Esophagus muscularis mucosa (tissue), 4 donors: ENCODE measurements at places on chromosomes 12 and 14. TPM values are rescaled to one million over a fixed set of nuclear protein-coding genes. Genes with fewer than 3 reads are reported as not detected.

Gene IQSEC3
- 0.83 TPM for total RNA-seq

Gene BCL7A
- total RNA-seq: 10.1 TPM

Gene PZP
- total RNA-seq: not detected

Gene OR6C2
- total RNA-seq: not detected

Gene FGF23
- total RNA-seq: not detected

Gene C12orf56
- total RNA-seq: not detected

- no peaks in the 10 kb centered on the region for H3K36me3 ChIP-seq
- peaks cover 10% of the 10 kb centered on the region for H3K27me3 ChIP-seq
- H3K4me3 ChIP-seq: peak overlapping the region; percentile 37
- H3K27ac ChIP-seq: no peak overlapping the region
Observed at GRCh38 chr12:48890657-48891418, 25.2 kb upstream of the RND1 start.

GRCh38 chr14:50055461-50056228, 60.7 kb downstream of the VCPKMT start:
- no peak overlapping the region for H3K27ac ChIP-seq
- H3K4me1 ChIP-seq: peaks cover 7% of the 10 kb centered on the region
- no peak overlapping the region for H3K4me3 ChIP-seq
- H3K27me3 ChIP-seq: no peaks in the 10 kb centered on the region
- no peak for DNase-seq
- H3K36me3 ChIP-seq: no peaks in the 10 kb centered on the region

DNA sequence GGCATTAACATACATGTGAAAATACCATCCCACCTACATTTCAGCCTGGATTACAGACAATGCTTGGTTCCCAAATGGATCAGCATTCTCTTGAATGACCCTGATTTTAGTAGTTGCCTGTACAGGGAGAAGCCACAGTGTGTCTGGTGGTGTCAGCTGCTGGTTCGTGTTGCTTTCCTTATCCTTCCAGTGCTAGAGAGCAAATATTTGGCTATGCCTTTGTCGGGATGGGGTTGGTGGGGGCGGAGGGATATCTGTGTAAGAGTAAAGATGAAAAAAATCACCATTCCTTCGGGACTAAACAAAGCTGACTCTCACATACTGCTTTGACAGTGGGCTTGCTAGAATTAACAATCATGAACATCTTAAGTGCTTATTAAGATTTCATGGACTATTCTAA, 96.0 kb downstream of the PTPRR start:
- H3K27ac ChIP-seq: no peak overlapping the region
- no peak for DNase-seq
- no peaks in the 10 kb centered on the region for H3K36me3 ChIP-seq
- no peaks in the 10 kb centered on the region for H3K27me3 ChIP-seq
- H3K4me3 ChIP-seq: no peak overlapping the region

GRCh38 chr12:3752096-3752709, 706 bp downstream of the CRACR2A start:
- peak; percentile 92 for DNase-seq
- peak overlapping the region; percentile 57 for H3K4me3 ChIP-seq
- H3K4me1 ChIP-seq: peaks cover 21% of the 10 kb centered on the region
- no peaks in the 10 kb centered on the region for H3K36me3 ChIP-seq
- H3K27me3 ChIP-seq: no peaks in the 10 kb centered on the region

- H3K36me3 ChIP-seq: peaks cover 40% of the 10 kb centered on the region
- peak overlapping the region; percentile 95 for H3K27ac ChIP-seq
- no peaks in the 10 kb centered on the region for H3K27me3 ChIP-seq
- DNase-seq: no peak
- peak overlapping the region; percentile 82 for H3K4me3 ChIP-seq
Observed at GRCh38 chr12:108561852-108562347, 496 bp upstream of the ISCU start.

DNA sequence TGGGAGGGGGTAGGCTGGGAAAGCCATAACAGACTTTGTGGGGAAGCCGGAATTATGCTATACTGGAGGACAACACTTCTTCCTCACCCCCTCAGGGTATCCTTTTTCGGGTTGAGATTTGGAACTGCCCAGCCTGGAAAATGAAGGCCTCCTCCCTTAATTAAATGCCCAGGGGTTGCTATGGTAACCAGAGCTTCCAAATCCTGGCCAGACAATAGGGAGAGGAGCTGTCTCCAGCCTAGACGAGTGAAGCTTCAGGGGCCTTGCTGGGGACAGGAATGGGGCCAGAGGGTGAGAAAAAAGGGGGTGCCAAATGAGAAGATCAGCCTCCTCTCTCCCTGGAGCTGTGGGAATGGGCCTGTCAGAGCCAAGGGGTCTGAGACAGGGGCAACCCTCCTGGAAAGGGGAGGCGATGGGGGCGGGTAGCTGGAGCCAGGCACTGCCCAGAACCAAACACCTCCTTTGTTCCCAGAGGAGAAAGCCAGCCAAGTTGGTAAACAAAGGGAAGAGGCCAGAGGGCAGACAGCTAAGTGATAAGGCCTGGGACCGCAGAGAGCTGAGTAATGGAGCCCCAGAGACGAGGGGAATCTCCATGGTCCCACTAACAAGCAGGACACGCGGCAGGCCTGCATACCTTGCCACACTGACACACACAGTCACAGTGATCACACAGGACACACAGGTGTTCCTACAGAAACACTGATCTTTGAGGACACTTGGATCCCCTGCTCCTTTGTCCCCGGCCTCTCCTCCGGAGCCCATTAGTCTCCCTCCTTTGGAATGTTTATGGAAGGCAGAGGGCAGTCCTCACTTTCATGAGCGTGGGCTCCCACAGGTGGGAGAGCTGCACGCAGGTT, 17.9 kb upstream of the RND1 start:
- no peaks in the 10 kb centered on the region for H3K36me3 ChIP-seq
- no peak overlapping the region for H3K27ac ChIP-seq
- H3K27me3 ChIP-seq: peaks cover 39% of the 10 kb centered on the region
- H3K4me1 ChIP-seq: peaks cover 8% of the 10 kb centered on the region

GRCh38 chr12:72390146-72390545, 118.0 kb downstream of the TRHDE start:
- H3K4me1 ChIP-seq: no peaks in the 10 kb centered on the region
- no peak overlapping the region for H3K27ac ChIP-seq
- no peaks in the 10 kb centered on the region for H3K27me3 ChIP-seq

DNA sequence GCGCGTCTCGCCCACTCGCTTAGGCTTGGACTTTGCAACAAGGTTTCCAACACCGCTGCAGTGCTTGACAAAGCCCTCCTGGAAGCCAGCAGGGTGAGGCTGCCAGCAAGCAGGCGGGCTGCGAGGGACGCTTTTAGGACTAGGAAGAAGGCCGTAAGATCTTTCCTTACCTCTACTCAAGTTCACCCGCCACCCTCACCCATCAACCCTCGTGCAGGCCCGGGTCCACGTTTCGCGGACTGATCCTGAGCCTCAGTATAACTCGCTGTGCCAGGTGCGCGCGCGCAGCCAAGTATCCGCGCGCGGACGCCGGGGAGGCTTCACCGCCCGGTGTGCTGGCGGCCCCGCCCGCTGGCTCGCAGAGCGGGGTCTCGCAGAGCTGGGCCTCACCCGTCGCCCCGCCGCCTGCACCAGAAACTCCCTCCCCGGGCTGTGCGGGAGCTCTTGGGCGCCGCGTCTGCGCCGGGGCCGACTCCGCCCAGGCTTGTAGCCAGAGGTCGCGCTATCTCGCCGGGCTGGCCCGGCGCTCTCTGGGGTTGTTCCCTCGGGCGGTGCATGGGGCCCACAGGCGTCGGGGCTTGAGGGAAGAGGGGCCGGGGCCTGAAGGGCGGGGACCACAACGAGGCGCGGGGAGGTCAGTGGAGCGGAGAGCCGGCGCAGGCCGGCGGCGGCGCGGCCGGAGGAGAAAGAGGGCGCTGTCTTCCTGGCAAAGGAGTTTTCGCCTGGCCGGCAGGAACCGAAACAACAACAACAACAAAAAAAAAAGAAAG, 7.6 kb upstream of the SIX1 start:
- H3K36me3 ChIP-seq: no peaks in the 10 kb centered on the region
- no peak for DNase-seq
- no peak overlapping the region for H3K27ac ChIP-seq
- peaks cover 65% of the 10 kb centered on the region for H3K27me3 ChIP-seq

- no peak overlapping the region for H3K4me3 ChIP-seq
- H3K36me3 ChIP-seq: no peaks in the 10 kb centered on the region
- no peaks in the 10 kb centered on the region for H3K4me1 ChIP-seq
- H3K27me3 ChIP-seq: no peaks in the 10 kb centered on the region
- no peak overlapping the region for H3K27ac ChIP-seq
Observed at GRCh38 chr14:30240018-30240417, 312.4 kb upstream of the PRKD1 start.

DNA sequence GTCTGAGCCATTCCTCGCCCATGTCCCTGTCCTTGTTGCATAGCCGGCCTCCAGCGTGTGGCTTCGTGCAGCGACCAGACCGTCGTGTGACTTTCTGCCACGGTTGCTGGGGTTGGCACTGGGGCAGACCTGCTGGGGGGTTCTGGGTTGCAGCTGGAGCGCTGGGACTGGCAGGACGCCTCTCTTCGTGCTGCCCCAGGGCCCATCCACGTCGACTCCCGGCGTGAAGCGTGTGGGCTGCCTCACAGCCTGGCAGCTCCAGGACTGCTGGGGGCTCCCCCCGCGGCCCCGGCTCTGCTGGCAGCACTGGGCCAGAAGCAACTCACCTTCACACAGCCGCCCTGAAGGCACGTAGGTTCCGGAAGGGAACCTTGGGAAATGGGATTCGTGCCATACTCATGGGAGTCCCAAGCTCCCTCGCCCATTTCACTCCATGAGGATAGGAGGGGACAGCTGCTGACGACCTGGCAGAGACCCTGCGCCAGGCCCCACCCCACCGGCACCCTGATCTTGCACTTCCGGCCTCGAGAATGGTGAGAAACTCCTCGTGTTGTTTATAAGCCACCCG, 51.9 kb downstream of the GALNT9 start:
- no peak overlapping the region for H3K27ac ChIP-seq
- H3K4me1 ChIP-seq: peaks cover 11% of the 10 kb centered on the region
- no peak for DNase-seq
- no peak overlapping the region for H3K4me3 ChIP-seq
- H3K36me3 ChIP-seq: no peaks in the 10 kb centered on the region
- H3K27me3 ChIP-seq: peaks cover 23% of the 10 kb centered on the region

DNA sequence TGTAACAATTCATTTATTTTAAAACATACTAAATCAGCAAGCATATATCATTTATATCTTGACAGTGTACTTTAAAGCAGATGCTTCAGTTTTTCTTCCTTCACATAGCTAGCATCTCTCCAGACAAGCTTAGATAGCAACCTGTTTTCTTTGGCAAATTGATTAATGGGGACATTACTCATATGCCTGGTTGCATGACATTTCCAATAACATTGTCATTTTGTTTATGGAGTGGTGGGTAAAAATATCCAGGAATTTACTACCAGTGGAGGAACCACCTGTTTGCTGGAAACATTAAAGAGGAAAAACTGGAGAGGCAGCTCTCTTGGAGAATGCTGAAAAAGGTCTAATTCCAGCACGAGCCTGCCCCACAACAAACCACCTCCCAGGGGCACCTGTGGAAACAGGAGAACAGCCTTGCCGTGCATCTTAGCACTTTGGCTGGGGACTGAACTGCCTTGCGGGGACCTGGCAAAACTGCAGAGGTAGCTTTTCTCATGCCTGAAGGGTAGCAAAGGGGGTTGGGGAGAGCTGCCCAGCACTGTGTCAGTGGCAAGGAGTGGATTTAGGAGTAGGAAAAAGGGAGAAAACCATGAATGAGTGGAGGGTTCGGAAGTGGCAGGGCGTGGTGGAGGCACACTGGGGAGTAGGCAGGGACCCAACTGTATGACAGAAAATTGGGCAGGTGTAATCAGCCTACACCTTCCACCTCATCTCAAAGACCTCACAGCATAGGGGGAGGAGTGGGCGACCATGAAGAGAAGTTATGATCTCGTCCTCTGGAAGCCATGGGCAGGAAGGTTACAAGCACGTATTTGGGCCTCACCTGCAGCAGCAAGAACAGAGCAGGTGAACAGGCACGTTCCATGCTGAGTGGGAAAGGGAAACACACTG, 11.7 kb upstream of the CREBL2 start:
- H3K36me3 ChIP-seq: no peaks in the 10 kb centered on the region
- H3K27me3 ChIP-seq: no peaks in the 10 kb centered on the region
- H3K4me1 ChIP-seq: no peaks in the 10 kb centered on the region
- H3K27ac ChIP-seq: no peak overlapping the region
- no peak overlapping the region for H3K4me3 ChIP-seq
- DNase-seq: no peak

- DNase-seq: no peak
- no peak overlapping the region for H3K27ac ChIP-seq
- no peaks in the 10 kb centered on the region for H3K36me3 ChIP-seq
Observed at GRCh38 chr12:119227292-119227691, 48.6 kb downstream of the HSPB8 start.

GRCh38 chr14:45149602-45150001, 13.9 kb downstream of the FANCM start:
- peaks cover 2% of the 10 kb centered on the region for H3K36me3 ChIP-seq
- no peaks in the 10 kb centered on the region for H3K4me1 ChIP-seq
- H3K4me3 ChIP-seq: no peak overlapping the region
- no peak overlapping the region for H3K27ac ChIP-seq
- no peaks in the 10 kb centered on the region for H3K27me3 ChIP-seq

- peak; percentile 31 for DNase-seq
- no peaks in the 10 kb centered on the region for H3K27me3 ChIP-seq
- H3K36me3 ChIP-seq: no peaks in the 10 kb centered on the region
- no peaks in the 10 kb centered on the region for H3K4me1 ChIP-seq
- no peak overlapping the region for H3K27ac ChIP-seq
- no peak overlapping the region for H3K4me3 ChIP-seq
Observed at GRCh38 chr14:36747411-36748184, 85.9 kb downstream of the PAX9 start.

- H3K4me3 ChIP-seq: no peak overlapping the region
- no peak overlapping the region for H3K27ac ChIP-seq
- no peaks in the 10 kb centered on the region for H3K27me3 ChIP-seq
- H3K36me3 ChIP-seq: no peaks in the 10 kb centered on the region
Observed at GRCh38 chr14:70919774-70920173, 12.5 kb downstream of the PCNX1 start.

- H3K27ac ChIP-seq: no peak overlapping the region
- no peaks in the 10 kb centered on the region for H3K27me3 ChIP-seq
- no peak for DNase-seq
- no peaks in the 10 kb centered on the region for H3K36me3 ChIP-seq
- no peaks in the 10 kb centered on the region for H3K4me1 ChIP-seq
Observed at GRCh38 chr12:12926571-12927071, 25.3 kb downstream of the GPRC5D start.

- no peaks in the 10 kb centered on the region for H3K36me3 ChIP-seq
- DNase-seq: no peak
- no peaks in the 10 kb centered on the region for H3K27me3 ChIP-seq
- H3K4me1 ChIP-seq: no peaks in the 10 kb centered on the region
- no peak overlapping the region for H3K4me3 ChIP-seq
Observed at GRCh38 chr14:66490143-66491111, 4.3 kb downstream of the CCDC196 start.

DNA sequence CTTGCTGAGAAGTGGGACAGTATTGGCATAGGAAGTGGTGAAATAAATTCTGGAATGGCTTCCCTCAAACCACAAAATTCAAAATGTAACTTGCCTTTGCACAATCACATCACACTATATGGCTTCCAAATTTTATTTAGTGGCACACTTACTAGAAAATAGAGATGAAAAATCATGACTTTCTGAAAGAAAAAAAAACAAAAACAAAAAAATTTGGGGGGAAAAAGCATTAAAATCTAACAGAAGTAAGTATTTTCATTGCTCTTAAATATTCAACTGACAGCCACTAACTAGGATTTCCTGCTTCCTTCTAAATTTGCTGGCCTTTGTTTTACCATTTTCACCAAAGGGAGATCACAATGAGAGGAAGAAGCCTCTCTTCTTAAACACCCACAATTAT, 23.0 kb downstream of the ATF7 start:
- DNase-seq: no peak
- H3K36me3 ChIP-seq: no peaks in the 10 kb centered on the region
- no peak overlapping the region for H3K4me3 ChIP-seq
- no peak overlapping the region for H3K27ac ChIP-seq
- H3K4me1 ChIP-seq: peaks cover 34% of the 10 kb centered on the region
